Activated CD4-positive, CD25-positive, alpha-beta regulatory T cell treated with anti-CD3 and anti-CD28 coated beads, Interleukin-2, amount 50 U/mL, for 16 hours (primary cell): ENCODE measurements at places on chromosomes 16 and 17.

DNA sequence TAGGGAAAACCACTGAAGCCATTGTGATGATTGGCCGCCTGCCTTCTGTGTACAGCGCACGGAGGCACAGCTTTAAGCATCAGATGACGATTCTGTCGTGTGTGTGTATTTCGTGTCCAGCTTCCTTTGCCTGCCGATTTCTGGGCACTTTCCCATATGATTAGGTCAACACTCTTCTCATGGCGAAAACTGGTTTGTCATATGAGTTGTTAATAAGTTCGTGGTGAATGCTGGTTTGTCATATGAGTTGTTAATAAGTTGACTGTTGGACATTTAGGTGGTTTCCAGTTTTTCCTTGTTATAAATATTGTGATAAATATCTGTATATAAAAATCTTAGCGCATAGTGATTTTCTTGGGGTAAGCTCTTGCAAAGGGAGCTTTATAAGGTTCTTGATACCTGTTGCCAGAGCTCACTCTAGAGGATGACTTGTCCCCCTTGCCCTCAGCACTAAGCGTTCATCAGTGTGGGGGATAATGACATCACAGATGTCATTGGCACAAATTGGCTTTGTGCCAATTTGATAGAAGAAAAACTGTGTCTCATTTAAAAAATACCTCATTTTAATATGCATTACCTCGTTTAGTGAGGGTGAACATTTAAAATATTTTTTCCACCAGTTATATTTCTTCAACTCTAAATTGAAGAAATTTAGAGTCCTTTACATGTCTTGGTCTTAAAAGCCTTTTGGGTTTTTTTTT lies 40.0 kb downstream of the PGS1 start:
- DNase-seq, result no peak

DNA sequence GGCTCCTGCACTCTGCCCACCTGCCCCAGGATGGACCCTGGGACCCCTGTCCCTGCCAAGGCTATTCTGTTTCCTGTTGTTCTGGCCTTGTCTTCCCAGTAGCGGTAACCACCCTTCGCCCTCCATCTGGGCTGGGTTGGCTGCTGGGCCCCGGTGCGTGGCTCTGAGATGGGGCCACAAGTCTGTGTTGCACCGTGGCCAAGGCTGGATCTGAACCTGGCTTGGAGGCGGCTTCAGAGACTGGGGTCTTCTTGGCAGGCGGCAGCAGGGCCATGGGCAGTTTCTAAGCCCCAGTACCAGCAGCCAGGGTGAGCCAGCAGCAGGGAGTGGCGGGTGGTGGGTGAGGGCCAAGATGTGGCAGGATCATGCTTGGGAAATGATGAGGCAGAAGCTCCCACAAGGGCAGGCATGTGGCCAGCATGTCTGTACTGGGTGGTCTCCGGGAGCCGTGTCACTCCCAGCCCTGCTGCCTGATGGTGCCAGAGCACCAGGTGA lies 12.6 kb downstream of the MAP2K3 start:
- DNase-seq, result no peak

DNA sequence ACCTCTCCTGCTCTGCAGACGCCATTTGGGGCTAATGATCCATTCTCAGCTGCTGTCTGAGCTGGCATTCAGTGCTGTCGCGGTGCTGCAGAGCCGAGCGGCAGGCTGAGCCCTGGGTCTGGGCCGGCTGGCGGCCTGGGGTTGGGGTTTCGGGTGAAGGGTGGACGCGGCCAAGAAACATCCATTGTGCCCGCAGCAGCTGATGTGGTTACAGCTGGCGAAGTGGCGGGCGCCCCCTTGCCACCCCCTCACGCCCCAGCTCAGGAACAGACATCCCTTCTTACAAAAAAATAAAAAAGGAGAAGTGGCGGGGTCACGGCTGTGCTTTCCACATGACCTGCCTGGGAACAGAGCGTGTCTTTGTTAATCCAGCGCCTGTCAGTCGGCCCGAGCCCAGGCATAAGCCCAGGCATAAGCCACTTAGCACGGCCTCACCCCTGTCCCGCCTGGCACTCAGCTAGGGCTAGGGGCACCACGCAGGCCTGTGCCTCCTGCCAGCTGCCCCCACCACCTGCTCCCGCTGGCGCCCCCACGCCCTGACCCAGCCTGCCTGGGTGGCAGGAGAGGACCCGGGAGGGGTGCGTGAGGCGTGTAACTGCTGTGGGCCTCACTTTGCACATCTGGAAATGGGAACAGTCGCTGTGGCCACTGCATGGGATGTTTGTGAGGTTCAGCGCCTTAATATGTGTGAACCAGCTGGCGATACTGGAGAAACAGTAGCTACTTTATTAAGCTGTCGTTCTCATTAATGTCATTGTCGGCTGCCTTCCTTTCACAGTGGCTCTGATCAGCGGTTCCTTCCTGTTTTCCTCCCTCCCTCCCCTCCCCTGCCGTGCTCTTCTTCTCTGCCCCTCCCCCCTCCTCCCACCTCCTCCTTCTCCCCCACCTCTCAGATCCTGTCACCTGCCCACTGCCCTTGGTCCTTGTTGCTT lies 197.7 kb upstream of the CIBAR2 start:
- DNase-seq, result no peak

- no peak for DNase-seq
Measured at GRCh38 chr17:81440051-81440471, 44.8 kb downstream of the BAHCC1 start.

DNA sequence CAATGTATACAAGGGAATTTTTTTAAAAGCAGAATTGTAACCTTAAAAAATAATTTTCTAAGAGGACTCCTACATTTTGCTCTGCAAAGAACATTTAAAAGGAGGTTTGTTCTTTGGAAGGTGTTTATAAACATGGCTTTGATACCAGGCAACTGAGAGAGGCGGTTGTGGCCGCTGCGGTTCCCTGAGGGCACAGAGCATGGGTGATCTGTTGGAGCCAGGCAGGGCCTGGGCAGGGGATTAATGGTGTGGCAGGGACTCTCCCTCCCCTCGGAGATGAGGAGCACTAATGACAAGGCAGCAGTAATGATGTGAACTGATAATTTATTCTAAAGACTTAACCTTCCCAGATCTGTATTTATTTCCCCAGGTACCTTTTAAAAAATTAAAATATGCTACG lies 65.4 kb downstream of the WWP2 start:
- no peak for DNase-seq

DNA sequence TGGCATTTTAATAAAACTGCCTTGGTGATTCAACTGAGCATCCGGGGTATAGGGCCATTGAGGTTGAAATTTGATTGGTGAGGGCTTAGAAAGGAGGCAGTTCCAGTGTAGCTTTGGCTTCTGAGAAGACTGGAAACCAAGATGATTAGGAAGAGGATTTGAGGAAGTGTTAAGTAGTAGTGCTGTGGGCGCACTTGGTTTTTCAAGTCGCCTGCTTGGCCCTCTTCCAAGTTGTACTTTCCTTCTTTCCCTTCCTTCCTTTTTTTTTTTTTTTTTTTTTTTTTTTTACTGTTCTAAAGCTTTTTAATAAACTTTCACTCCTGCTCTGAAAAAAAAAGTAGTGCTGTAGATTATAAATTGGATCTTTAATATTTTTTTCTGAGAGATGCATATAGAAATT lies 320.5 kb downstream of the UTP18 start:
- DNase-seq, result no peak
